ENCODE measurements at places on chromosomes 11 and 22.

DNA sequence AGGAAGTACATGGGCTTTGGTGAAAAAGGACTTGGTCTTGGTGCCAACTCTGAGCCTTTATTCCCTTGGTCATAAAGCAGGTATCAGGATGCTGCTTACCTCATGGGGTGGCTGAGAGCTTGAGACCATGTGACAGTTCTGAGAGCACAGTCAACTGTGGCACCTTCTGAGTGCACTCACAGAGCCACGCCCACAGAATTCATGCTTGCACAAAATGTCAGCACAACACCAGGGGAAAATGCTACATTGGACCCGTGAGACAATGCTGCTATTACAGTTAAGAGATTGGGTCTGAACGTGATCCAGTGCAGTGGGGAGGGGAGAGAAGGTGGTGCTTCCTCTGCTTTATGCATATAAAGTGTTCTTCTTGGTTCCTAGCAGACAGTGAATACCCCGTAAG, 79.5 kb upstream of the SPON1 start:
- no peak for DNase-seq

DNA sequence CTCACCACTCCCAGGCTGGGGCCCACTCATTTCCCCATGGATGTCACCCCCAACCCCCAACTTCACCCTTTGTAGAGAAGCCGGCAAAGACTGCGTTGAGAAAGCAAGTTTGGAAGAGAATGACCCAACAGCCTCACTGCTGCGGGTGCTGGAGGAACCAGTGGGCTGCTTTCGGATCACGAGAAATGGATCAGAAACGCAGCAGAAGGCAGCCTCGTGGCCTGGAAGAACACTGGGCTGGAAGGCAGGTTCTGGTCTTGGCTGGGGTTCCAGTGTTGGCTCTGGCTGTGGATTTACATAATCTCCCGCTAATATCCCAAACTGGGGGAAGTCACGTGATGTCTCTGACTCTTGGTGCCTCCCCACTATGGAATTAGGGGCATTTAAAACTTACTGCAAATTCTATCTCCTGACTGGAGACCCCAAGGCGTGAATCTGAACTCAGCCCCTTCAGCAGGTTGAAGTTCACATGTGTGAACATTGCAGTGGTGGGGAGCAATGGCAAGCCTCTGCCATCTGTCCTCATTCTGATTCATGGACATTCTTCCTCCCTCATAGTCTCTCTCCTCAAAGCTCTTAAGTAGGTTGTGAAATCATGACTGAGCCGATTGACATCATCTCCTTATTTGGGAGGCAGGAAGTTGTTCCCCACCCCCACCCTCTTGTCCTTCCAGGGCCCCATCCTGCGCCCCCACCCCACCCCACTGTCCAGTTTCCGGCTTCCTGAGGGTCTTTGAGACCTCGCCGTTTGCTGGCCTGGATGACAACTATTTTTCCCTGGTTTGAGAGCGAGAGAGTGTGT, 37.0 kb upstream of the TIMP3 start:
- DNase-seq: no peak

GRCh38 chr11:92329646-92330045, 105.0 kb downstream of the FAT3 start:
- DNase-seq: no peak

DNA sequence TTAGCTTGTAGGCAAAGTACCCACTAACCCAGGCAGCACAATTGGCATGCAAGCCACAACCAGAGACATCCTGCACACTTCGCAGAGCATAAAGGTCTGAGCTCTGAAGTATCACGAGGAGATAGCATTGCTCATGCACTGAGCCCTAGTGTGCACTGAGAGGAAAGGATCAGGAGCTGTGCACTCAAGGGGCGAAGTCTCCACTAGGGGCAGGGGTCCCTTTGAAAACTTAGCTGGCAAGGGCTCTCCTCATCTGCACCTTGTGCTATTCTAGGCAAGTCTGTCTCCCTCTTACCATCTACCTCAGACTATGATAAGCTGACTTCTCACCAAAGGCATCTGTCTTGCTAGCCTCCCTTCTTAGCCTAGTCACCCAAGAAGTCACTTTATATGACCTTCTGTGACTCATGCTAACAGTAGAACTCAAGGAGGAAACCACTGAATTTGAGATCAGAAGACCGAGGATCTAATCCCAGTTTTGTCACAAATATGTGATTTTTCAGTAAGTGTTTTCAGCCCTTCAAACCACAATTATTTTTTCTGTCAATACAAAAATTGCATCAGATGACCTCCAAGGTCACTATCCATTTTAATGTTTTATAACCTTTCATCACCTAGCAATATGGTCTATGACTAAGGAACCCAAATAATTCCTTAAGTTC, 1078.0 kb downstream of the NTM start:
- DNase-seq: no peak

DNA sequence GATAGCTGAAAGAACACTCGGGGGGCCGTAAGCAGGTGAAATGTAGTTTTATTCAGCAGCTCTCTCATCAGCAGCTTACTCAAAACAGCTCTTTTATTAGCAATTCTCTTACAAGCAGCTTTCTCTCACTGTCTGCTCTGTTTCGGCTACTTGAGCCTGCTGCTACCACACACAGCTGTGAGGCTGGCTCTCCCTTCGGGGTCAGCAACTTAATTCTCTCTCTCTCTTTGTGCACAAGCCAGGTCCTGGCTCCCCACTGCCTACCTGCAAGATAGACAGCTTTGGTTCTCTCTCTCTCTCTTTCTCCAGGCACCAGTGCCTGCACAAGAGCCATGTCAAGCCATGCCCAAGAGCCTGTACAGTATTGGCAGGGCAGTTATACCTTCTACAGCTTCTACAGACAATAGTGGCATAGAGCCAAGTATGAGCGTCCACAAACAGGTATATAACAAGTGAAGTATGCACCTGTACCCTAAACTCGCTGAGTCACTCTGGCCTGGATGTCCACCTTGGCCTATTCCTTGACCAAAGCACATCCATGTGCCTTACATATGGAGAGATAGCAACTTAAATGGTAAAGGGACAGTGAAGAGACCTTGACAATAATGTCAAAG, 110.8 kb downstream of the MTNR1B start:
- DNase-seq: no peak

GRCh38 chr11:17013548-17014320, 480 bp downstream of the PLEKHA7 start:
- peak; percentile 14 for DNase-seq

DNA sequence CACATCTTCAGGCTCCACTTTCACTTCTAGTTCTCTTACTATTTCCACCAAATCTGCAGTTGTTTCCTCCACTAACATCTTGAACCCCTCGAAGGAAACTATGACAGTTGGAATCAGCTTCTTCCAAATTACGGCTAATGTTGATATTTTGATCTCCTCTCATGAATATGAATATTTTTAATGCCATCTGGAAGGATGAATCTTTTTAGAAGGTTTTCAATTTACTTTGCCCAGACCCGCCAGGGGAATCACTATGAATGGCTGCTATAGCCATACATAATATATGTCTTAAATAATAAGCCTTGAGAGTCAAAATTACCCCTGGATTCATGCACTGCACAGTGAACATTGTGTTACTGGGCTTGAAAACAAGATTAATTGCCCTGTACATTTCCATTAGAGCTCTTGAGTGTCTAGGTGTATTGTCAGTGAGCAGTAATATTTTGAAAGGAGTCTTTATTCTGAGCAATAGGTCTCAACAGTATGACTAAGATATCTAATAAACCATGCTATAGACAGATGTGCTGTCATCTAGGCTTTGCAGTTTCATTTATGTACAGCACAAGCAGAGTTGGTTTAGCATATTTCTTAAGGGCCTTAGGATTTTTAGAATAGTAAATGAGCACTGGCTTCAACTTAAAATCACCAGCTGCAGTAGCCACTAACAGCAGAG, 48.3 kb upstream of the LRRC55 start:
- no peak for DNase-seq

- DNase-seq: no peak
Measured at GRCh38 chr11:12538889-12539421, 135.3 kb upstream of the TEAD1 start.

DNA sequence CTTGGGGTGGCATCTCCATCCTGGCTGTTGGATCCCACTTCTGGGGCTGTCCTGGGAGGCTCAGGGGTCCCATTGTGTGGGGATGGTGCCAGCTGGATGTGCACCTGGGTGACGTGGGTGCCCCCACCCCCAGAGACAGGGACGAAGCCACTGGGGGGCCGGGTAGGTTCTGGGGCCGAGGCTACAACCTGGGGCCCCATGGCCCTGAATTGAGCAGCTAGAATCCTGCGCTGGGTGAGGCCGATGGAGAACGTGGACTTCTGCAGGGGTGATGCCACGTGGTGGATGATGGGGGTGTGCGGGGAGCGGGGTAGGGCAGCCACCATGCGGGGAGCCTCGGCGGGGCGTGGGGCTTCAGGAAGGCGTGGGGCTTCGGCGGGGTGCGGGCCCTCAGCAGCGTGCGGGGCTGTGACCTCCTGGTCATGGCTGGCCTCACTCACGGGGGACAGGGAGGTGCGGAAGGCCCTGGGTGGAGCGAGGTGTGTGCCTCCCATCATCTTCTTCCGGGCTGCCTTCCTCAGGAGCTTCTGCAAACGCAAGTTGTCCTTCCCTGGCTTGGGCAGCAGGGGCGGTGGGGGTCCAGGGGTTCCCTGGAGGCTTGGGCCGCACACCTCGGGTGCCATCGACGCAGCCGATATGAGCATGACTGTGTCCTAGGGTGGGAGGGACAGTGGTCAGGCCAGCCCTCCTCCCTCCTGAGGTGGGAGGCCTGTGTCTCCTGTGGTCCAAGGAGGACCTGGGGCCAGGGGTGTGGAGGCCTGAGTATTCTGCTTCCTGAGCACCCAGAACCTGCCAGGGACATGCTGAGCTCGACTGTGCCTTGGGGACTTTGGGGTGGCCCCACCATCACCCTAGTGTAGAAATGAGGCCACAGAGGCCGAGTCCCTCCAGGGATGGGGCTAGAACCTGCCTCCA, 1.5 kb downstream of the PRR33 start:
- no peak for DNase-seq

- DNase-seq: no peak
Measured at GRCh38 chr11:120386774-120387371, 50.7 kb downstream of the ARHGEF12 start.

DNA sequence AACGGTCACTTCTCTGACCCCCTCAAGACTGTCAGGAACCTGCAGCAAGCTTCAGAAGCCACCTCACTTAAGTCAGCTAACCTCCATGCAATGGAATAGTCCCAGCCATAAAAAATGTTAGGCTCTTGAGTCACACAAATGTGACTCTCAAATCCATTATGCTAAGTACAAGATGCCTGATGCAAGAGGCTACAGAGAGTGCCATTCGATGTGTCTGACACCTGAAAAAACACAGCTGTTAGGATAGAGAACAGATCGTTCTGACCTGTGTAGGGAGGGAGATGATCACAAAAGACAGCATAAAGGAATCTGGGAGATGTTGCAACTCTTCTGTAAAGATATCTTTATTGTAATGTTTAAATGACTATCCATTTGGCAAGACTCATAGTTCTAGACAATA, 712.4 kb downstream of the TBC1D22A start:
- no peak for DNase-seq

- no peak for DNase-seq
Measured at GRCh38 chr11:18775492-18776292, 15.9 kb downstream of the PTPN5 start.

- no peak for DNase-seq
Measured at GRCh38 chr11:121864660-121865059, 251.4 kb downstream of the BLID start.

- no peak for DNase-seq
Measured at GRCh38 chr22:49238181-49239141, 589.2 kb downstream of the BRD1 start.

Measured in stimulated activated naive CD4-positive, alpha-beta T cell treated with Interleukin-2 at 50 U/mL for 16 hours (primary cell).